ENCODE measurements at places on chromosomes 1 and 21.
A peak's percentile ranks its signal among the peaks of the same experiment; 100 is the strongest.

DNA sequence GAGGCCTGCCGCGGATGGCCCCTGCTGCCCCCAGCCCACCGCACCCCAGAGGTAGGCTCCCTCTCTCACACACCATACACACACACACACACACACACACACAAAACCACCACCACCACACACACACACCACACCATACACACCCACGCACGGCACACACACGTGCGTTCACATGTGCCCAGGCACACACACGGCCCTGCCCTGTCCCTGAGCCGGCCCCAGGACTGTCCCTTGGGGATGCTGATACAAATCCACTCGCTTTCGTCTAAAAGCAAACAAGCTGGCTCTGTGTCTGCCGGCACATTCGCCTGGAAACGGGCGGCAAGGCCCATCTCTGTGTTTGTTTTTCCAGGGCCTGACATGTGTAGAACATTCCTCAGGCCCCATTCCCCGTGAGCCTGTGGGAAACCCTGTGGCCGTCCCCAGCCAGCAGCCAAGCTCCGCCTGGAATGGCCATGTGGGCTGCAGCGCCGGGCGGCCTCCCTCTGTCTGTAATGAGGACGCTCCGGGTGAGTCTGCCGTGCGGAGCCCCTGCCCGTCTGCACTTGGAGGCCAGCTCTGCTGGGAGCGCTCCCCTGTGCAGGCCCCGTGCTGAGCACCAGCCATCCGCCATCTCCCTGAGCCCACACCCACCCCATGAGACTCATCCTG lies 67.4 kb downstream of the DMRTB1 start:
- no peak for DNase-seq

DNA sequence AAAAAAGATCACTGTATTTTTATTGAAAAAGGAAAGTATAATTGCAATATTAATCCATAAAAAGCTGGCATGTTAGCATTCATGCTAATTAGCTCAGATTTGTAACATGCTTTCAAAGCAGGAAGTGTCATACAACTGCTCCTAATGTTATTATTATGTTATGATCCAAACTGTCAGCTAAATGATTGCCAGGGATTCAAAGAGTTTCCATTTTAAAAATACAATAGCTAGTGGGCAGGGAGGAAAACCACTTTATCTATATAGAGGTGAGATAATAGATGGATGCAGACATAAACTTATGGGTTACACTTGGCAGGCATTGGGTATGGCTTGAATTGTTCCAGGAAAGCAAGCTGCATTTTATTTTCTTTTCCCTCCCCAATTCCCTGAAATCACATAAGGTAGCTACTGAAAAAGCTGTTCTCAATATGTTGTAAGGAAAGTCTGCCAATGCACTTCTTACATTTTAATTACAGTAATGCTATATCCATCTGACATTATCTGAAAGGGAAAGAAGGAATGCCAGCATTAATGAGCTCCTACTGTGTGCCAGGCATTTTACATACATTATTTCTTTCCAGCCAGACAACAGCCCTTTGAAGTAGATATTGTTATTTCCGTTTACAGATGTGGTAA lies 9.8 kb upstream of the MYSM1 start:
- no peak for DNase-seq

DNA sequence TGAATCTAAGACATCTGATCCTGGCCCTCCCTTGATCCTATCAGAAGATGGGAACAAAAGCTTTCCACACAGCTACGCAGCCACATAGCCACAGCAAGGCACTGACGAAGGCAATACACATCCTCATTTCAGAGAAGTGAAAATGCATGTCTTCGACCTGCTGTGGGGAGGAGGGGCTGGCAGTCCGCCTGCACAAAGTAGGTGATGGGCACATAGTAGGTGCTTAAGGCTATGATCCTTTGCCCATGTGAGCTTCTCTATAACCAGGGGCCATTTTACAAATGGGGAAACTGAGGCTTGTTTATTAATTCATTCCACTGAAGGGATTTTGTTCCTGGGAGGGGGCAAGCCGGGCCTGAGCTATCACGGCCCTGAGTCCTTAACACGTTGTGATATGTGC lies 94.2 kb downstream of the PAX7 start:
- DNase-seq: no peak

GRCh38 chr1:207854001-207854400 lies 56.9 kb downstream of the CD34 start:
- DNase-seq: no peak

DNA sequence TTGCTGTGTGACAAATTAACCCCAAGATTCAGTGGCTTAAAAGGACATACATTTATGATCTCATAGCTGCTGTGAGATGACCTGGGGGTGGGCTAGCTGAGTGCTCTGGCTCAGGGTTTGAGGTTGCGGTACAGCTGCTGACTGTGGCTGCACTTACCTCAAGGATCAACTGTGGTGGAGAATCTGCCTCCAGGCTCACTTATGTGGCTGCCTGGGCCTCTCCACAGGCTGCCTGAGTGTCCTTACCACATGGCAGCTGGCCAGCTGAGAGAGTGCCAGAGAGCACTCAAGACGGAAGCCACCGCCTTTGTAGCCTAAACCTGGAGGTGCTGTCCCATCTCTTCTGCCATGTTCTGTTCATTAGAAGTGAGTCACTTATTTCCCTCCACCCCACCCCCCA lies 5.7 kb downstream of the LRRC71 start:
- no peak for DNase-seq

- no peak for DNase-seq
Observed at GRCh38 chr1:179036844-179037465, 11.3 kb downstream of the FAM20B start.

- no peak for DNase-seq
Observed at GRCh38 chr1:226394462-226394861, 13.4 kb downstream of the PARP1 start.

GRCh38 chr1:221691261-221691660 lies 50.6 kb downstream of the DUSP10 start:
- no peak for DNase-seq

GRCh38 chr1:179953974-179954492 lies 577 bp upstream of the CEP350 start:
- no peak for DNase-seq

DNA sequence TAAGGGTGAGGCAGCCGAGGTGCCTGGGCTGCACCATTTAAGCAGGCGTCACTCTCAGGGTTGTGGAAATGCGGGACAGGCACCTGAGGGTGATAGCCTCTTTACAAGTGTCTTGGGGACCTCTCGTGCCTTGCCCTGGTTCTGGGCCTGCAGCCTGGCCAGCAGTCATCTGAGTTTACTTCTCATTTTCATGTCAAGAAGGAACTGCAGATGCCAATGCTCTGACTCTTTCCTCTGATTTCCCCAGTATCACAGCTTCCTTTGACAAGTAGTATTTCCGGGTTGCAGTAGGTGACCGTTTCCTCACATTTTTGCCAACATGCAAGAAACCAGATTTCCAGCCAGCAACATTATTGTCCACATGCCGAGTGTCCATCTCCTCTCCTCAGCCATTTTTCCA lies 286.9 kb downstream of the DISC1 start:
- DNase-seq: no peak

DNA sequence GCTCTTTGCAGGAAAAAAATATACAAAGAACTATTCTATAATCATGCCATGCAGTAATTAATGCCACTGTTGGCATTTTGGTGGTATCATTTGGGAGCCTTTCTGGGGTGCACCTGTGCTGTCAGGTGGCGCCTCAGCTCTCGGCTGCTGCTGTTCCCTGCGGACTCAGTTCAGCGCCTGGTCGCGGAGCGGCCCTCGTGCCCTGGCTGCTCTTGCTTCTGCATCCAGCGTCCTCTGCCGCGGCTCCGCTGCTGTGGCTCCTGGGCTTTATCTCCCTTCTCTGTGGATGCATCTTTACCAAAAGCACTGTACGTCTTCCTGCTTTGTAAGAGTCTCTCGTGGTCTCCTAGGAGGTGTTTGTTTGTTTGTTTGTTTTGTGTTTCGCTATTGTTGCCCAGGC lies 35.1 kb upstream of the PWP2 start:
- DNase-seq: no peak

DNA sequence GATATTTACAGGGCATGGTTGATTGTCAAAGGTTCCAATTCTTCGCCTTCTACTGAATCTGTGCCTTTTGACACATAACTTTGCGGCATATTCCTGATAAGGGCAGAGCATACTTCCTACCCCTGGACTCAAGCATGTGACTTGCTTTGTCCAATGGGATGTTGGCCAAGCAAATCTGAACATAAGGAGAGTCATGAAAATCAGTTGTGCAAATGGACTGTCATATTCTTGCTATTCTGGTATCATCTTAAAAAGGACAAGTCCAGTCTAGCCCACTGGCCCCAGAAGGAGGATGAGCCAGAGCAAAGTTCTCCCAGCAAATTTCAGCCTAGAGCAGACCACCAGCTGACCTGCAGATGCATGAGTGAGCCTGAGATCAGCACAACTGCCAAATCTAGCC lies 41.0 kb upstream of the MUTYH start:
- DNase-seq: no peak

GRCh38 chr1:24855474-24855873 lies 74.6 kb downstream of the RUNX3 start:
- DNase-seq: no peak

- DNase-seq: no peak
Observed at GRCh38 chr1:225961659-225962439, 20.8 kb upstream of the LEFTY2 start.

GRCh38 chr1:11664336-11665065 lies 501 bp downstream of the FBXO6 start:
- peak; percentile 35 for DNase-seq

- DNase-seq: no peak
Observed at GRCh38 chr1:203426870-203427269, 48.7 kb upstream of the PRELP start.

GRCh38 chr1:200558866-200559459 lies 61.6 kb downstream of the KIF14 start:
- DNase-seq: peak; percentile 12

DNA sequence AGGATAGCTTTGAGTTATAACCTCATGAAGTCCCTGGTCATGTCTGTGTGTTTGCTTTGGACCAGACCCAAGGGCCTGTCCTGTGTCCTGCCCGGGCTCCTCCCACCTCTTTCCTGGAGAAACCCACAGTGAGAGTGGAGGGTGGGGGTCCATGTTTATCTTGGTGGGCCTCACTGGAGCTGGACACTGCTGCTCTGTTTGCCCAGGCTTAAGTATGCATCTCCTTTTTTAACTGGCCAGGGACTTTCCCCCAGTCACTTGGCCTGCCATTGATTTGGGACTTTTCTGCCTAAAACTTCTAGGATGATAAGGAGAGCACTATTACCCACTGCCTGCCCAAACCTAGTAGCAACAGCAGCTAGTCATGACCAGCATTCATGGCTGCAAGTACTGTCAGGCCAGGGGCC lies 49.8 kb downstream of the DDR2 start:
- no peak for DNase-seq
